ENCODE measurements at places on chromosomes 2 and 18. TPM values are rescaled to one million over a fixed set of nuclear protein-coding genes. Genes with fewer than 3 reads are reported as not detected.

DNA sequence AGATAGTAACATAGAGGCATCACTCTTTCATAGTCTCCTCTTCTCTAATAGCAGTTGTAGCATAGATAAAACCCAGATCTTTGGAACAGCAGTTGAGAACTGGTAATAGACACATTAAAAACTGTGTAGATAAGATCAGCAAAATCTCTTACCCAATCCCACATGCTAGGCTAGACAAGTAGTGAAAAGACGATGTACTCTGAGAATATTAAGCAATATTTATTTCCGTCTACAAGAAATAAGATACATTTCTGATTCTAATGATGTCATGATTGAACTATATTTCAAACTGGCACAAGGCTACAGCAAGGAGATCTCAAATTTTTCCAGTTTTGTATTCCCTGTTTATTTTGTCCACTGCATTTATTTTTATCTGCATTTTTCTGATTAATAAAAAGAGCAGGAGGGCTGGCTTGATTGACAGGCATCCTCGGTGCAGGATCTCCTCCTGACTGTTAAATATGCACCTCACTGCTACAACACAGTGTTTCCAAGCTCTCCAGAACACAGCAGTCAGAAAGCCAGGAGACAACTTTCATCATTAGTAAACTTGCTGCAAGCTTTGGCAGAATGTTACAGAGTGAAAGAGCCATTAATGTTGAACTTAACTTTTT lies 73.3 kb upstream of the ATIC start:
- DNase-seq = no peak

DNA sequence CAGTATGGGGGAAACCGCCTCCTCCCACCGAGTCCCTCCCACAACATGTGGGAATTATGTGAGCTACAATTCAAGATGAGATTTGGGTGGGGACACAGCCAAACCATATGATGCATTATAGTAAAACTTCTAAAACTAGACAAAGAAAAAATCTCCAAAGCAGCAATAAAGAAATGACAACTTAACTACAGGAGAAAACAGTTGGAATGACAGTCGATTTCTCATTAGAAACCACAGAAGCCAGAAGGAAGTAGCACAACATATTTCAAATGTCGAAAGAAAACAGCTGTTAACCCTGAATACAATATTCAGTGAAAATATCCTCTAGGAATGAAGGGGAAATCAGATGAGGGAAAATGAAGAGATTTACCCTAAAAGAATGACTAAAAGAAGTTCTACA lies 53.5 kb upstream of the TCF4 start:
- no peak for DNase-seq

DNA sequence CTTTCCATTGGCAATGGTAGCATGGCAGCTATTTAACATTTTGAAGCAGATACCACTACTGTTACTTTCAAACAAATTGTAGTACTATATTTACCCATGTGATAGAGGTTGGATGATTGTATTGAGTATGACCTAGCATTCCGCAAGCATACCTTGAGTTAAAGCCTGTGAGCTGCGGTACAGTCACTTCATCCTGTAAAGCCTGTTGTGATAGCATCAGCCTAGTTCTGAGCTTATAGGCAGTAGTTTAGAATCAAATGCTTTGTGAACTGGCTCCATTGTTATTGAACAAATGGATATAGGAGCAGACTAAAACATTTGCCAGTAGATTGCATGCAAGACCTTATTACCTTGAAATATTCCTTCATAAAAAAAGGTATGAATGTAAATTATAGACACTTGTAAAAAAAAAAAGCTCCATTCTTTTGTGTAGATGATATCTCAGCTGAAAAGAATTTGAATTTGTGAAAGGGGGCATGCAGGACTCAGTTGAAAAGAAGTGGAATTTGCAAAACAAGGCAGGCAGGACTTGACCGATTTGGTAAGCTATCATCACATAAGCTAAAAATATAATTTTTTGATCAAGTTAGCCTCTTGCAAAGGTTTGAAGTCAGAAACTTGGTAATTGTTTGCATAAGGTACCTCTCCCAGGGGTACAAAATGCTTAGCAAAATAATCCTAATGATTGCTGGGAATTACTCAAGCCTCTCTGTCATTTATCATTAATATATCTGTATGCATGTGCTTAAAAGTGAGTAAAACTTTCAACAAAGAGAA lies 138.5 kb upstream of the ITGA4 start:
- no peak for DNase-seq

Gene LINC00305
- total RNA-seq = not detected

Data from mucosa of gallbladder (tissue), 1 donor.